Umbilical cord (tissue), 2 donors: ENCODE measurements at places on chromosomes 1 and 21. TPM values are rescaled to one million over a fixed set of nuclear protein-coding genes. Genes with fewer than 3 reads are reported as not detected.

DNA sequence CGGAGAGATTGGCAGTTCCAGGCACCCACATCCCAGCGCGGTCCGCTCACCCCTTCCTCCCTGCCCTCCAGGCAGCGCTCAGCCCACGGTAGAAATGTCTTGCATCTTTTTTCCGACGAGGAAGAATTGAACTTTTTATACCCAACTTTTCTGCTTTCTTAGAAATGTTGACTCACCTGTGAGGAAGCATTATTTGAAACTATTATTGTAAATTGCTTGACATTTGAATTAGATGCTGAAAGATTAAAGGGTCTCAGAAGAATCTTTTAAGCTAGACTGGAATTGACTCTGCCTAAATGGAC lies 912 bp upstream of the SIPA1L2 start:
- DNase-seq, result no peak

GRCh38 chr1:237358555-237358954 lies 316.6 kb downstream of the RYR2 start:
- no peak for DNase-seq

DNA sequence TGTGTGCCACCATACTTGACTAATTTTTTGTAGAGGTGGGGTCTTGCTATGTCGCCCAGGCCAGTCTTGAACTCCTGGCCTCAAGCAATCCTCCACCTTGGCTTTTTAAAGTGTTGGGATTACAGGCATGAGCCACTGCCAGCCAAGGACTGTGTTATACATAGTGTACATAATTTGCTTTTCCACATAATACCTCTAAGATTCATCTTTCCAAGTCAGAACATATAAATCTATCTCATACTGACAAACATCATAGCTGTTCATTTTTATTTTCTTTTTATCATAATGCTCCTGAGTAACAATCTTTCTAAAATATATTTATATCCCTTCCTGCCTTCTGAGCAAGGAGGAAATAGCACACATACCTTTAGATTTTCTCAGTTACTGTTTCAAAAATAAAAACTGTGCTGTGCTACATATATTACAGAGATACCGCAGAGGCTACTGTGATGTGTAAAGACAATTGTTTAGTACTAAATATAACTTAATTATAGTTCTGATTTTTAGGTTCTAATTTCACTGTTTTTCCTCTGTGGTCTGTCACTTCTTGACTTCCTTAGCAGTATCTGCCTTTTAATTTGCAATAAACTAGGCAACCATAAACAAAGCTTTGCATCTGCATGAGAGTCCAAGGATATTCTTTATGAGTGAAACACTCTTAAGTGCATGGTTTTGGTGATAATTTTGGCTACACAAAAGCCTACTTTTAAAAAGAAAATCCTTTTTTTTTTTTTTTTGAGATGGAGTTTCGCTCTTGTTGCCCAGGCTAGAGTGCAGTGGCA lies 59.3 kb downstream of the EYA3 start:
- peak; percentile 35 for DNase-seq

Gene TFF2
- not detected for total RNA-seq
